GM13977 (cell line): ENCODE measurements at places on chromosomes 11 and 22.

GRCh38 chr22:19847345-19847632, 7.4 kb downstream of the GNB1L start:
- DNase-seq = peak; percentile 6

DNA sequence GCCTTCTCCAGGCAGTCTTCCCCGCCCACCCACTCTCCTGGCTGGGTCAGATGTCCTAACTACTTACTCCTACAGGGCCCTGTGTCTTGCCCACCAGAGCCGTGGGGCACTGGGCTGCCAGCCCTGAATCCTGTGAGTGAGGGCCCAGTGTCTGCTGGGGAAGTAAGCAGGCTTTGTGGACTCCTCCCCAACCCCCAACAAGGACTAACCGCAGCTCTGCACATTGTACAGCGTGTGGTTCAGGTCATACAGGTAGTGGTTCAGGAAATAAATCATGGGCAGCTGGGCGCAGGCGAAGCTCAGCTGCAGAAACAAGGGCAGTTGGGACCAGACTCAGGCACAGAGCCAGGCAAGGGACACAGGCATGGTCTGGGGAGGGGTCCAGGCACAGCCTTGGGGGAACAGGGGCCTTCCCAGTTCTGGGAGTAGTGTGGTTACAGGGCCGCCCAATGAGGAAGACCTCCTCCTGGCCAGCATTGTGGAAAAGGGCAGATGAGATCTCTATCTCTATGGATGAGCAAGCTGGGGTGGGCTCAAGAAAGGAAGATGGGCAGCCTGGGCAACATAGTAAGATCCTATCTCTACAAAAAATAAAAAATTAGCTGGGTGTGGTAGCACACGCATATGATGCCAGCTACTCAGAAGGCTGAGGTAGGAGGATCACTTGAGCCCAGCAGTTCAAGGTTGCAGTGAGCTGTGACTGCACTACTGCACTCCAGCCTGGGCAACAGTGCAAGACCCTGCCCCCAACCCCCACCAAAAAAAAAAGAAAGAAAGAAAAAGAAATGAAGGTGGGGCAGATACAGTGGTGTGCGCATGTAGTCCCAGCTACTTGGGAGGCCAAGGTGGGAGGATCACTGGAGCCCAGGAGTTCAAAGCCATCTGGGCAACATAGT, 5.5 kb downstream of the UNC93B1 start:
- no peak for DNase-seq

- DNase-seq = no peak
These were observed 48.3 kb downstream of the RPUSD4 start for GRCh38 chr11:126163074-126163700.

- DNase-seq = no peak
These were observed 160.3 kb upstream of the PDGFD start for GRCh38 chr11:104324276-104324675.

GRCh38 chr22:22882033-22882717, 5.4 kb upstream of the IGLL5 start:
- no peak for DNase-seq
